Upper lobe of left lung (tissue), 6 donors: ENCODE measurements at places on chromosomes 2 and 18. TPM values are rescaled to one million over a fixed set of nuclear protein-coding genes. Genes with fewer than 3 reads are reported as not detected.

- no peak for DNase-seq
Observed at GRCh38 chr18:34115409-34116081, 109.2 kb downstream of the NOL4 start.

DNA sequence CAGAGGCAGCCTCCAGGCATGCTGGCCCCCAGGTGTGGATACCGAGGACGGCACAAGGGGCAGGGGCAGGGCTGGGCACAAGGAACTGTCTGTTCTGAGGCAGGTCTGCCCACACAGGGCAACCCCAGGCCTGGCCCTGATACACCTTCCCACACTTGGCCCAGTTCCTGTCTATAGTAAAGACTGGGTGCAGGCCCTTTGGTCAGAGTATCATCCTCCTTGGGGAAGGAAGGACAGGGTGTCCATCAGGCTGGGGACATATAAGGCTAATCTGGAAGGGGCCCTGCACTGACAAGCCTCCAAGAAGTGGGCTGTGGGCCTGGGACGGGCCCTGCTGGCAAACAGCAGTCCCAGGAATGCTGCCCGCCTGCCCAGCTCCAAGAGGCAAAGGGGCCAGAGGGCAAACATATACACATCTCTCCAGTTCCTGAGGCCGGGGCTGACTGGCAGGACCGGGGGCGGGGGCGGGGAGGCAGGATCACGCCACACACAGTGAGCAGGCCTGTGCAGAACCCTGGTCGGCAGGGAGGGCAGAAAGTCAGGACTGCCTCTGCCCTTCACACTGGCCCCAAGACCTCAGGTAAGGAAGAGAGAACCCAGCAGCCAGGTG, 18.9 kb downstream of the SDC1 start:
- peak; percentile 89 for DNase-seq

DNA sequence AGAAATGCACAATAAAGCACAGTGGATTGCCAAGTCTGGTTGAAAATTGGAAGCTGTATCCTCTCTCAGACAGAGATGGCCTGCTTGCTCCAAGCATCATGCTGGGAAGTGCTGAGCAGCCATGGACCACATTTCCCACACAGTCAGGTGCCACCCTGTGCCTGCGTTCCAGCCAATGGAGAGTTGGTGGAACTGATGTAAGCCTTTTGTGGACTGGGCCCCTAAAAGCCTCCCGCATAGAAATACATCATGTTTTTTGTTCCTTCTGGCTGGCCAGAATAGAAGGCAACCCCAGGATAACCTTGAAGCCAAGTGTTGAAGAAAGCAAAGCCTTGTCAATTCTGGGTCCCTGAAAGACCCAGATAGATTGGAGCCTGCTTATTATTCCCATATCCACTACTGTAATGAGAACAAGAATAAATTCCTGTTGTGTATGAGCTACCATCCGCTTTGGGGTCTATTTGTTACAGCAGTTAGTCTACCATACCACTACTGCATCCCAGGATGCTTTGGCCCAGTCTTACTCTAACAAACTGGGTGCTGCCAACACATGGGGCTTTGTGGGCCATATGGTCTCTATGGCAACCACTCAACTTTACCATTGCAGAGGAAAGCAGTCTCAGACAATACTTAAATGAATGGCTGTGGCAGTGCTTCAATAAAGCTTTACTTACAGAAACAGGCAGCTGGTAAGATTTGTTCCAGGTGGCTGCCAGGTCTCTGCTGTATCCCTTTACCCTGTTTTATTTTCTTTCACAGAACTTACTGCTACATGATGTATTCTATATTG, 65.4 kb downstream of the POLE4 start:
- DNase-seq = no peak

Gene PFN4
- not detected for total RNA-seq
